Cardiac muscle cell (in vitro differentiated cells and primary cell): ENCODE measurements at places on chromosomes 5 and 9. TPM values are rescaled to one million over a fixed set of nuclear protein-coding genes. Genes with fewer than 3 reads are reported as not detected.

DNA sequence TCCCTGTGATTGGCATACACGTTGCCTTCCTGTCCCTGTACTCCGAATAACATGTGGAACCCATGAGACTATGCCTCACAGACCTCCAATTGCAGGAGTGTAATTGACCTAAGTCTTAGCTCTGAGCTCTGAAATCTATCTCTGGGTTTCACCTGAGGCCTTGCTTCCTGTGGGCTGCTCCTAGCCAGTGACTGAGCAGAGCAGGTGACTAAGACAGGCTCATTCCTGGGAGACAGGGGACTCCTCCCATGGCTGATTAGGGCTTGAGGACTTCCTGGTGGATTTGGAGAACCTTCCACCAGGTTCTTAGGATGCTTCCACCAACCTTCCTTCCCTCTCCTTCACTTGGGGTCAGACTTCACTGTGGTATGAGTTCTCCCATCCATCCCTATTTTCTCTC is 22.3 kb upstream of the MIER3 start:
- H3K4me3 ChIP-seq, result no peak overlapping the region
- DNase-seq, result no peak
- peaks cover 30% of the 10 kb centered on the region for H3K27me3 ChIP-seq
- H3K4me1 ChIP-seq, result no peaks in the 10 kb centered on the region
- no peaks in the 10 kb centered on the region for H3K36me3 ChIP-seq

DNA sequence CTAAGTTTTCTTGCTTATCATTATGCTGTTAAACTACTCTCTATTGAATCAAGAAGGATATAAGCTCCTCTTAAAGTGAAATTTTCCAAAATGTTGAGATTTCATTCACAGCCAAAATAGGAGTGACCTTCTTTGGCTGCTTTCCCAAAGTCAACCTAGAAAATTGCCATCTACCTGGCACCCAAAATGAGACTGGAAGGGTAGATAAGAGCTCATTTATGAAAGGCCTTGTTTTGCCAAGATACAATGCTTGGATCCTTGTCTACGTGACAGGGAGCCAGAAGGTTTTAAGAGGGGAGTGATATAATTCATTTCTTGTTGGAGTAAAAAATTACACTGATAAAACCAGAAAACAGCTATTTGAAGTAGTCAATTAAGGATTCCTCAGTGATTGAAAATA is 287.1 kb downstream of the IZUMO3 start:
- no peak overlapping the region for H3K4me3 ChIP-seq
- no peaks in the 10 kb centered on the region for H3K4me1 ChIP-seq

DNA sequence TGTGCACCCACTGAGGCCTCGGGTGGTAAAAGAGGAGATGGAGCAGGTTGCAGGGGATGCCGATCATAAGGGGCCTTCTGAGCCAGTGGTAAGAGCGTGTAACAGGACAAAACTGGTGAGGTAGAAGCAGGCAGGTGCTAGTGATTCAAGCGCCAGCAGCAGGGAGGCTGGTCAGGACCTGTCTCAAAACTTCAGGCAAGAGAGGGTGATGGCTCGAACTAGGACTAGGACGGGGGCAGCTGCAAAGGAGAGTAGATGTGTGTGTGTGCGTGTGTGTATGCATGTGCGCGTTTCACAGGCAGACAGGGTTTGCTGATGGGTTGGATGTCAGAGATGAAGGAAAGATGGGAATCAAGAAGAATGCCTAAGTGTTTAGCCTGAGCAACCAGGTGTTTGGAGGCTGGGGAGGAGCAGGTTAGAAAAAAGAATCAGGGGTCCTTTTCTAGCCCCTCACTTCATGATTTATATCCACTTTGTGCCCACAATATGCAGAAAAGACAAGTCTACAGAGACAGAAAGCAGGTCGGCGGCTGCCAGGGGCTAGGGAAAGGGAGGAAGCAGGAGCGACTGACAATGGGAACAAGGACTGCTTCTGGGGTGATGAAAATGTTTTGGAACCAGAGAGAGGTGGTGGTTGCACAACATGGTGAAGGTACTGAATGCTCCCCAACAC is 15.2 kb downstream of the HRH2 start:
- H3K4me3 ChIP-seq, result no peak overlapping the region
- peak overlapping the region; percentile 43 for H3K27ac ChIP-seq
- peaks cover 48% of the 10 kb centered on the region for H3K4me1 ChIP-seq
- H3K27me3 ChIP-seq, result no peaks in the 10 kb centered on the region
- no peak for DNase-seq

DNA sequence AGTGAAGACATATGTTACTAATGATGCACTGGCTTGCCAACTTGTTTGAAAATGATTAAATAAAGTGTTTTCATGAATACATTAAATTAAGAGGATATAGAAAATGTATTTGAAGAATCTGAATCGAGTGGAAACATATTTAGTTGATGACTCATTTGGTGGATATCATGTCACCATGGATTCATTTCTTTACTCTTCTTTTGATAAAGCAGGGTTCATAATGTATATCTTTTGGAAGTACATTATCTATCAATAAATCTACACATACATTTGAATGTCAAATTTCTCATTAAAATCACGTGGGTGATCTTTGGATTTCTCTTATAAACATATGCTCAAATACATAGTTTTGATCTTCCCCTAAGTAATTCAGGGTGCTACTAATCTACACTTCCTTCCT is 1148.1 kb upstream of the ACO1 start:
- no peaks in the 10 kb centered on the region for H3K4me1 ChIP-seq
- no peak overlapping the region for H3K4me3 ChIP-seq
- DNase-seq, result no peak
- no peaks in the 10 kb centered on the region for H3K27me3 ChIP-seq
- H3K27ac ChIP-seq, result no peak overlapping the region
- no peaks in the 10 kb centered on the region for H3K36me3 ChIP-seq

Gene PFDN1
- total RNA-seq, result 129 and 195 TPM in 2 replicates

DNA sequence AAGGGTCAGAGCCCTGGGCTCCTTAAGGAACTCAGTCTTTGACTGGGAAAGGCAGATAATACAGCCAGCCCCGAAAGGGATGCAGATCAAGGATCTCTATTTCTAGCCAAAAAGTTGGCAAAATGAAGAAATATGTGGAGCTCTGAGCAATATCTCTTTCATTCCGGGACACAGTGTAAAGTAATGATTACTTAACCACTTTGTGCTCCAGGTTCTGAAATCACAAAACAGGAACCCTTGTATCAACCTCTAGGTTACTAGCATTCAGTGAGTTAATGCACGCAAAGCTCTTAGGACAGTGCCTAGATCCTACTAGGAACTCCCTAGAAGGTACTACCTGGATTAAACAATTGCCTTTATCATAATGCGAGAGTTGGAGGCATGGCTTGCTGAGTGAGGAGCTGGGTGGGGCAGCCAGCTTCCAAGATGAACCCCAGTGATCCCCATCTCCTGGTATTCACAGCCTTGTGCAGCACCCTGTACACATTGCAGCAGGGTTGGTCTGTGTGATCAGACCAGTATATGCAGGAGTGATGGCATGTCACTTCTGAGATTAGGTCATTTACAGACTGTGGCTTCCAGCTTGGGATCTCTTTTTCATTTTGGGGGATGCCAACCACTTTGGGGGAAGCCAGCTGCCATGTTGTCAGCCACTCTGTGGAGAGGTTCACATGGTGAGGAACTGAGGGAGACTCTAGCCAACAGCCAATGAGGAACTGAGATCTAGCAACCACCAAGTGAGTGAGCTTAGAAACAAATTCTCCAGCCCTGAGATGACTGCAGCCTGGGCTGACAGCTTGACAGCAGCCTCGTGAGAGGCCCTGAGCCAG is 103.1 kb upstream of the SLC44A1 start:
- no peaks in the 10 kb centered on the region for H3K27me3 ChIP-seq
- no peak overlapping the region for H3K4me3 ChIP-seq
- peak; percentile 47 for DNase-seq
- no peaks in the 10 kb centered on the region for H3K4me1 ChIP-seq

- H3K36me3 ChIP-seq, result no peaks in the 10 kb centered on the region
- H3K27ac ChIP-seq, result no peak overlapping the region
- H3K4me1 ChIP-seq, result peaks cover 12% of the 10 kb centered on the region
- no peaks in the 10 kb centered on the region for H3K27me3 ChIP-seq
- no peak for DNase-seq
Measured at GRCh38 chr9:565528-565927, 276.0 kb upstream of the DMRT1 start.

GRCh38 chr5:36777105-36777757 is 99.3 kb upstream of the NIPBL start:
- H3K4me1 ChIP-seq, result no peaks in the 10 kb centered on the region
- H3K36me3 ChIP-seq, result no peaks in the 10 kb centered on the region
- peak; percentile 52 for DNase-seq
- H3K27ac ChIP-seq, result no peak overlapping the region

DNA sequence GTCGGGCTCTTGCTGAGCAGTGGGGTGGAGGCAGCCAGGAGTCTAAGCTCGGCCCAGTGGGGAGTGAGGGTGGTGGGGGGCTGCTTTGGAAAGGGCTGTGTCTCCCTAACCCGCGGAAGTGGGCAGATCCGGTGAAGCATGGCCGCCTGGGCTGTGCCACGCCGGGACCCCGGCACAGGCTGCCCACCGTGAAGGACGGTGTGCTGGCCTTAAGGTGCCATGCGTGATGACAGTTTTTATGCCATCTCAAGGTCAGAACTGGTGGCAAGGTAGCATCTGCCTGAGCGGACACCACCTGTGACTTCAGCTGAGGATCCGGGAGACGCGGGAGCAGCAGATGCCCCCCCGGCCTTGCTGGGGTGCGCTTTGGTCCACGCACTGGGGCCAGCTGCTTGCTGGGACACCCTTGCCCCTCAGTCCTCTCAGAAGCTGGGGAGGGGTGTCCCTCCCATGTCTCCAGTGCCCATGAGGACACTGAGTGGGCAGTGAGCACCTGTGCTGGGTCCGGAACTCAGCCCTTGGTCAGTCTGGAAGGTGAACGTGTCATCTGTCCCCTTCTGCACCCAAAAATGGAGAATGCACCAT is 53.9 kb downstream of the AHRR start:
- no peaks in the 10 kb centered on the region for H3K4me1 ChIP-seq
- H3K27me3 ChIP-seq, result peaks cover 20% of the 10 kb centered on the region
- no peak overlapping the region for H3K27ac ChIP-seq
- no peak overlapping the region for H3K4me3 ChIP-seq
- no peaks in the 10 kb centered on the region for H3K36me3 ChIP-seq

DNA sequence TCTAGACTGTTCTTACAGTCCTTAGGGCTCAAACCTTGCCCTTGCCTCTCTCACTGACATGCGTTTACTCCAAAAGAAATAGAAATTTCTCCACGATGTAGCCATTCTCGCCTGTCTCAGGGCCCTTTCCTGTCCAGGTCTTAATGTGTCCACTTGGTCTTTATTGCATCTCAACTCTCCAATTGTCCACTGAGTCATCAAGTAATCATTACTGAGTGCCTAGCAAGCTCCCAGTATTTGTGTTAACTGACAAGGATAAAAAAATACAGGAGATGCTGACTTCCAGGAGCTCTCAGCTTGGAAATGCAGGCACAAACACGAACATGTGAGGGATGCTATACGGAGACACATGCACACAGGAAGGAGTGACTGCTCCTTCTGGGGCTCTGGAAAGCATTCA is 147.3 kb downstream of the ARSB start:
- H3K4me1 ChIP-seq, result no peaks in the 10 kb centered on the region
- H3K27ac ChIP-seq, result no peak overlapping the region
- H3K27me3 ChIP-seq, result no peaks in the 10 kb centered on the region
- H3K36me3 ChIP-seq, result no peaks in the 10 kb centered on the region
- no peak overlapping the region for H3K4me3 ChIP-seq

DNA sequence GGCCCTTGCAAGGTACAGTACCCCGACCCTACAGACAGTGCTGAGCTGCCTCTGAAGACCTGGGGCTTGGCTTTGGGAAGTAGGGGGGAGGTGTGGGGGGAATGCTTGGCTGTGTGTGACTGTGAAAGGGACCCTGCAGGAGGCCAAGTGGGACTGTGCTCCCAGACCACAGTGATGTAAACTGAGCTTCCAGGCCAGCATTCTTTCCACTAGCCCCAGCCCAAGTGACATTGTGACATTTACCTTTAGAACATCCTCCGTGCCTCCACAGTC is 31.2 kb downstream of the HMCN2 start:
- H3K4me3 ChIP-seq, result no peak overlapping the region
- H3K4me1 ChIP-seq, result no peaks in the 10 kb centered on the region
- H3K36me3 ChIP-seq, result no peaks in the 10 kb centered on the region

DNA sequence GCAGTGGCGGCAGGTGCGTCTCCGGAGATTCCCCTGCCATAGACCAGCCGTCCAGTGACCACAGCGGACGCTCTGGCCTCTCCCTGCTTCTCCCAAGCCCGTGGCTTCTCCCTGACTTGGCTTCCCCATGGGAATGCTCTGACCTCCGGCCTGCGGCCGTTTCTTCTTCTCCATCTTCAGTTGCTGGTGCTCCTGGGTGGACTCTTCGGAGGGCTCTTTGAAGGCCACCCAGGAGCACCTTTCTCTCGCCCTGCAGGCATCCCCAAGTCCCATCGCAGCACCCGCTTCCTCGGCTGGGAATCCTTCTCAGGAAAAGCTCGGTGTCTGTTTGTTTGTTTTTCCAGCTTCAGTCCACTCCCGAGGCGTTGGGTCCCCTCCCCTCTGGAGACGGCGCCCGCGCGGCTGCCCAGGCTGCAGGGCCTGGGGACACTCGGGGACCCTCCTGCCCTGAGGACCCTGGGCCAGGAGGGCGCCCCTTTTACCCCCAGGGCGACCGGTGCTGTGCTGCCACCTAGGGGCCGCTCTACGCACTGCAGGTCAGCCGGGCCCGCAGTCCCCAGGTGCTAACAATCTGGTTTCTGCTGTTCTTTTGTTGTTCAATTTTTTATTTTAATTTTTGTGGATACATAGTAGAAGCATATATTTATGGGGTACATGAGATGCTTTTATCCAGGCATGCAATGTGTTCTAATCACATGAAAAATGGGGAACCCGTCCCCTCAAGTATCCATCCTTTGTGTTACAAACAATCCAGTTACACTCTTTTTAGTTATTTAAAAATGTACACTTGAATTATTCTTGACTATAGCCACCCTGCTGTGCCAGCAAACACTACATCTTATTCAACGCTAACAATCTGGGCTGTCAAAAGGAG is 197.9 kb upstream of the ADAMTS16 start:
- no peak overlapping the region for H3K4me3 ChIP-seq
- H3K4me1 ChIP-seq, result no peaks in the 10 kb centered on the region
- H3K27me3 ChIP-seq, result no peaks in the 10 kb centered on the region
- DNase-seq, result peak; percentile 23
- no peaks in the 10 kb centered on the region for H3K36me3 ChIP-seq

DNA sequence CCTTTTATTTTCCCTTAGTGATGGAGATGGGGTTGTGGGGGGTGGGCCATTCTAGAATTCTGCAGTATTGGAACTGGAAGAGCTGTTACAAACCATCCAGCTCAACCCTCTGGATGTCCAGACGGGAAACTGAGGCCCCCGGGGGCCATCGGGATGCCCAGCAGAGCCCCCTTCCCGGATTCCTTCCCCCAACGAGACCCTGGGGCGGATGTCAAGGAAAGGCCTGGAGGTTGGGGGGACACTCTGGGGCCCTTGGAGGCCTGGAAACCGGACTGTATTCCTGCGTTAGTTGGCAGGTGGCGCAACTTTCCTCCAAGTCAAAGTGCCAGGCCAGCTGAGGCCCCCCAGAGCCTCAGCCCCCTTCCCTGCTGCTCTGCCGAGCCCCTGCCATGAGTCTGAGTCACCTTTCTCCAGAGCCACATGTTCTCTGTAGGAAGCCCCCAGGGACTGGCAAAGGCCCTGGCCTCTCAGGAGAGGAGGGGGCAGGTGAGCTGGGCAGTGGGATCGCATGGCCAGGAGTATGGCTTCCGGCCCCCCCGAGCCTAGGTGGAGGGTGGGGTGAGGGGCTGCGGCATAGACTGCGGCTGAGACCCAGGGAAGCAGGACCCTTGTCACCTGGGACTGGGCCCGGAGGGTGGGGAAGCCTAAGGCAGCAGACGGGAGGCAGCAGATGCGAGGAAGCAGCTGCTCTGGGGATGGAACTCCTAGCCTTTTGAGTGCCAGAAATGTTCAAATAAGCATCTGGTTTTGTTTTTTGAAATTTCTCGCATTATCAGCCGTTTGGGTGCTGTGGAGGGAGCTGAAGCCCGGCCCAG is 17.8 kb upstream of the FIBCD1 start:
- no peak overlapping the region for H3K27ac ChIP-seq
- no peak overlapping the region for H3K4me3 ChIP-seq
- DNase-seq, result no peak
- H3K27me3 ChIP-seq, result no peaks in the 10 kb centered on the region
